ENCODE measurements at places on chromosomes 5 and 9. TPM values are rescaled to one million over a fixed set of nuclear protein-coding genes. Genes with fewer than 3 reads are reported as not detected.

Gene ADRB2
- total RNA-seq: 0.36 TPM

GRCh38 chr5:561408-561807 is 37.2 kb upstream of the SLC9A3 start:
- H3K36me3 ChIP-seq: no peaks in the 10 kb centered on the region
- no peak overlapping the region for H3K4me3 ChIP-seq
- peaks cover 16% of the 10 kb centered on the region for H3K27me3 ChIP-seq
- H3K4me1 ChIP-seq: no peaks in the 10 kb centered on the region

DNA sequence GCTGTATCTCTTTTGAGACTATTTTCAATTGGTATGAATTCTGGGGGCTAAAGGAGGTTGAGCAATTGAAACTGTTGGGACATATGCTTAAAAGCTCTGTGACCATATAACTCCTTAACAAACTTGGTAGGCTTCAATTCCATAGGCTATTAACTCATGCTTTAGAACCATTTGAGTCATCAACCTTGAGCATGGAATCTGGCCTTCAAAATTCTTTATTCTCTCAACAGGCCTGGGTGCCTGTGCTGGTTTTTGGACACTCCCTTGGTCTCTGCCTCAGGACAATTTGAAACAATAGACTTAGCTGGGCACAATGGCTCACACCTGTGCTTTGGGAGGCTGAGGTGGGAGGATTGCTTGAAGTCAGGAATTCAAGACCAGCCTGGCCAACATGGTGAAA is 61.4 kb upstream of the EPB41L4A start:
- H3K27me3 ChIP-seq: peaks cover 1% of the 10 kb centered on the region
- no peak for DNase-seq
- H3K36me3 ChIP-seq: no peaks in the 10 kb centered on the region

DNA sequence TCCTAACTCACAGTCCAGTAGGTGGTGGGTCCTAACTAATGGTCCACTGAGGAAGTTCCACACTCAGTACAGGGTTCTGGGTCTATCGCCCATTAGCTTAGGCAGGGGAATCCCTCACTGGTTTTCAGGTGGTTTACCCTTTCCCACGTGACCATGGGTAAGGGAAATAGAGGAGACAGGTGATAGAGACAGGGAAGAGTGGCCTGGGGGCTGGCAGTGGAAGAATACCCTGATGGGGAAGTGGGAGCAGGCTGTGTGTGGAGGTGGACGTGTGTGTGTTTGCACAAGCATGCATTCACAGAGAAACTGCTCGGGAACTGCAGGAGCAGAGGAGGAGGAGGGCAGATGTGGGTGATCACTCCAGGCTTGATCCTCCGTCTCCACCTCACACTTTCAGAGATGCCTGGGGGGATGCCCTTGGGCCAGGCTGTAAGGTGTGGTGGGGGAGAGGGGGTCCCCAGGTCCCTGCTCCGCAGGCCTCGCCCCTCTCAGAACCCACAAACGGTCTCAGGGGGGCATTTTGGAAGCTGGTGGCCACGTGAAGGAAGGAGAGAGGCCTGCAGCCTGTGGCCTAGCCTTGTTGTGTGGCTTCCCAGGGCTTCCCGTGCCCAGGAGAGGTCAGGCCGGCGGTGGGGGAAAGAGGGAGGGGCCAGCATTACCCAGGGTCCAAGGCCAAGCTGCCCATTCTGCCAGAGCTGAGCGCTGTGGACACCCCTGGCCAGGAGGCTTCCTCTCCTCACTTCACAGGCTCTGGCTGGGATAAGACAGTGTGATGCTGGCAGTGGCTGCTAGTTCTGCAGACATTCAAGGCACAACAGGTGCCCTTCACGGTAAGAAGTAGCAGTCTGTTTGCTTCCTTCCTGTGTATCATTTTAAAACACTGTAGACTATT is 80.0 kb downstream of the OTULIN start:
- DNase-seq: no peak
- peaks cover 40% of the 10 kb centered on the region for H3K36me3 ChIP-seq
- no peaks in the 10 kb centered on the region for H3K27me3 ChIP-seq
- H3K4me1 ChIP-seq: no peaks in the 10 kb centered on the region
- no peak overlapping the region for H3K27ac ChIP-seq

DNA sequence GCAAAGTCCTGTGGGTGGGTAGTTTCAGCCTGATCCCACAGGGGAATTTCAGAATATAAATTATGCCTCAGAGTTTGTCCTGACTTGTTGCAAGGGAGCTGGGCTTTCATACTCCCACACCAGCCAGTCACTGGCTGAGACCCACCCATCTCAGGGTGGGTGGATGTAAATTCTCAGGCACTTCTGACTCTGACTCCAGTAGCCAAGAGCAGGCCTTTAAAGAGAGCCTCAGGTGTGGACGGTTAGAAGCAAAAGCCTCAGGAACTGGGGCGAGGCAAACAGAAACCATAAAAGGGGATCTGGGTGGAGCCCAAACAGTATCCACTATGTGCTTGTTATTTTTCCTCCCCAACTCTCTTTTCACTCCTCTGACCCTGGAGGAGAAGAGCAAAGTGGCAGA is 28.6 kb upstream of the FBXW11 start:
- H3K36me3 ChIP-seq: peaks cover 10% of the 10 kb centered on the region
- peak; percentile 27 for DNase-seq
- no peaks in the 10 kb centered on the region for H3K27me3 ChIP-seq
- H3K27ac ChIP-seq: no peak overlapping the region

Gene C9orf153
- total RNA-seq: 0.39 TPM

Gene UBAP1
- 30.5 TPM for total RNA-seq

Gene GAS1
- total RNA-seq: 0.31 TPM

Gene PCA3
- total RNA-seq: not detected

DNA sequence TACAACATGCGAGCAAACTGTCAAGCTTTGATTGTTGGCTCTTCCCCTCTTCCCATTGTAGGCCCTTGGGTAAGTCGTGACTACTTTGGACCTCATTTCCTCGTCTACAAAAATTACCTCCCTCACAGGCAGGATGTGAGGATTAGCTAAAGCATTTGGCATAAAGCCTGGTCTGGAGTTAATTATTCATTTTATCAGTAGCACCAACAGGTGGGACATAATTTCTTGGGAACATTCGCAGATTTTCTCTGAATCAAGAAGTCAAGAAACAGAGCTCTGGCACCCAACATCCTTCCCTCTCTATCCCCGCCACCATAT is 39.9 kb upstream of the SEMA6A start:
- H3K36me3 ChIP-seq: no peaks in the 10 kb centered on the region
- H3K4me1 ChIP-seq: no peaks in the 10 kb centered on the region
- no peak for DNase-seq
- H3K27me3 ChIP-seq: no peaks in the 10 kb centered on the region

Gene TAS2R1
- total RNA-seq: not detected

DNA sequence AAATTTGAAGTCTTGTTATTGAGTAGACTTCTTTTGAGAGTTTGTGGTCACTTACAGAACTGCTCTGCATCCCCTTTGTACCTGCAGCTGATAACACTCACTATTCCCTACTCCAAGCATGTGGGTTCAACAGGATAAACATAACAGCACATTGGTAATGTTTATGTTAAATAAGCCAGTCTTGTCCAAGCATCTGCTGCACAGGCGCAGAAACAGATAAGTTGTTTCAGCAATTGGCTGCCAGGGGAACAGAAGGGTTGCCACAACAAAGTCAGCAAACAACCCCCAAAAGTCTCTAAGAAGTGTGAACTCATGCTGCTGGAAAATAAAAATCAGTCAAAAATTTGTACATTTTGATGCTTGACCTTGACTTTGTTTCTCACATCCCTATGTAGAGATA is 174.6 kb downstream of the GDNF start:
- peaks cover 5% of the 10 kb centered on the region for H3K36me3 ChIP-seq
- no peaks in the 10 kb centered on the region for H3K27me3 ChIP-seq

- no peak overlapping the region for H3K4me3 ChIP-seq
- no peaks in the 10 kb centered on the region for H3K4me1 ChIP-seq
- DNase-seq: no peak
- peaks cover 25% of the 10 kb centered on the region for H3K27me3 ChIP-seq
- no peaks in the 10 kb centered on the region for H3K36me3 ChIP-seq
- H3K27ac ChIP-seq: no peak overlapping the region
Measured at GRCh38 chr9:130482463-130482862, 37.7 kb downstream of the ASS1 start.

Gene FAXDC2
- not detected for total RNA-seq

DNA sequence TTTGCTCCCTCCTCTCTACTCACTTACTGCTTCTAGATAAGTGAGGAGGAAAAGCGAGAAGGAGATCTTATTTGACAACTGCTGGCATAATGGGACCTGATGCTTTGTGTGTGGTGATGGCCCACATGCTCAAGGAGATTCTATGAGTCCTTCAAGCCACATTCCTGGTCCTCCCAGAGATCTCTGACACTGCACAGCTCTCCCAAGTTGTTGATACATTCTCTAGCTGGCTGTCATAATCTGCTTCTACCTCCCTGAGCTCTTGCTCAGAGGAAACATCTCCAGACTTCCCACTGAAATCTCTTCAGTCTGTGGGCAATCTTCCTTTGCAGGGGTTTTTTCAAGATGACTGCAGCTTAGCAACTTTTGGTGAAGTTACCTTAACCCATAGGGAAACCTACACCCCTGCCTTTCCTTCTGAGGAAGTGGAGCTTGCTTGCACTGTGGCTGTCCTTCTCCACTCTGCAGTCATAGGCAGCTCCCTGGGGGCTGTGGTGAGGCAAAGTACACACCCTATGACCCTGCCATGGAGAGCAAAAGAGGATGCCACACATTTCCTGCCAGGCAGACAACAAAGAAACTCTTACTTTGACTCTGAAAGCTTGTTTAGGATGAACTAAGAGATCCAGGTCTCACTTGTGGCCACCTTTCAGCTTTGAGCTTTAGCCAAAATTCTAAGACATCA is 163.8 kb downstream of the TMEM38B start:
- H3K36me3 ChIP-seq: peaks cover 1% of the 10 kb centered on the region
- no peak overlapping the region for H3K4me3 ChIP-seq
- H3K27ac ChIP-seq: peak overlapping the region; percentile 42
- H3K4me1 ChIP-seq: peaks cover 20% of the 10 kb centered on the region
- DNase-seq: peak; percentile 15
- no peaks in the 10 kb centered on the region for H3K27me3 ChIP-seq

DNA sequence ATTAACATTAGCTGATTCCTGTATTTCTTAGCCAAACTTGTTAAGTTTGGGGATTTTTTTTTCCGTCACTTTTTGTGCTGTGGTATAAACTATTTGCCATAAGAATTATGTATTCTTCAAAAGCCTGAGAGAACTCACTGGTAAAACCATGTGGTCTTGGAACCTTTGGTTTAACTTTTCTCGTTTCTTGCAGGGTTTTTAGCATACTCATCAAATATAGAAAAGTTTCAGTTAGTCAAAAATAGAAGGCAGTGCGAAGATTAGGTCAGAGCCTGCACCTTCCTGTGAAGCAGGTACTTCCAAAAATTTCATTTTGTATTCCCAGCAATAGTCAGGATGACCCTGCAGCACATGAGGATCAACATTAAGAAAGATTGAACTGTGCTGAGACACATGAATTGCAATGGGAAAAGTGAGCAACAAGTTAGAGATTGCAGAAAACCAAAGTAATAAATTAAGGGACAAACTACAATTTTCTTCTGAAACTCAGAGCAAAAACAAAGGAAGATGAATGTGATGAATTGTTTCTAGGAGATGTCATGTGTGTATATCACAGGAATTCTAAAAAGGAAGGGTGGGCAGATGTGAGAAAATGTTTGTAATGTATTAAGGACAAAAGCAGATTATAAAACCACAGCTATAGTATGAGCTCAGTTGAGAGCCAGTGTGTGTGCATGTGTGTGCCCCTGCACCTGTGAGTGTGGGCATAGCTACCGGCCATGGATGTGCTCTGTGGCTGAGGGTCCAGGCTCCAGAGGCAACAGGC is 102.2 kb downstream of the ANGPTL2 start:
- no peak for DNase-seq
- H3K4me1 ChIP-seq: no peaks in the 10 kb centered on the region
- H3K36me3 ChIP-seq: no peaks in the 10 kb centered on the region
- H3K27me3 ChIP-seq: peaks cover 1% of the 10 kb centered on the region

GRCh38 chr9:97954550-97954989 is 16.6 kb upstream of the HEMGN start:
- peaks cover 2% of the 10 kb centered on the region for H3K36me3 ChIP-seq
- DNase-seq: peak; percentile 66
- peaks cover 4% of the 10 kb centered on the region for H3K4me1 ChIP-seq
- H3K27ac ChIP-seq: no peak overlapping the region
- no peak overlapping the region for H3K4me3 ChIP-seq
- H3K27me3 ChIP-seq: no peaks in the 10 kb centered on the region

Gene LIFR
- 0.05 TPM for total RNA-seq

- no peak overlapping the region for H3K27ac ChIP-seq
- peaks cover 13% of the 10 kb centered on the region for H3K4me1 ChIP-seq
- H3K27me3 ChIP-seq: peaks cover 6% of the 10 kb centered on the region
- no peak overlapping the region for H3K4me3 ChIP-seq
- no peak for DNase-seq
Measured at GRCh38 chr9:105062222-105062855, 134.4 kb upstream of the ABCA1 start.

GRCh38 chr5:2960294-2960693 is 208.8 kb upstream of the IRX2 start:
- no peaks in the 10 kb centered on the region for H3K27me3 ChIP-seq
- no peaks in the 10 kb centered on the region for H3K36me3 ChIP-seq

DNA sequence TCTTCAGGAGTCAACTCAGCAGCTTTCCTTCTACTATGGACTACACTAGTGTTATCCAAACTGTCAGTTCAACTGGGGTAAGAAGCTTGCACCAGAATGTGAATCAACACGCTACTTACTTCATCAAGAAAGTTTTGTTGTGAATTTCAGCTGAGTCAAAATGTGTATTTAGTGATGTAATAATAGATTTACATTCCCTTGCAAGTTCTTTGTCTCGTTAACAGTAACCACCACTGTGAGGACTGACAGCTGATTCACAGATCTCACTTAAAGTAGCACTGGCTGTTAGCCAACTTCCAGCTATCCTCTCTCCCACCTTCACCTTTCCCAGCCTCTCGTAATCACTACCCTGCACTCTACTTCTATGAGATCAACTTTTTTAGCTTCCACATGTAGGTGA is 445.3 kb downstream of the NTRK2 start:
- no peak for DNase-seq
- H3K27ac ChIP-seq: no peak overlapping the region
- H3K4me1 ChIP-seq: no peaks in the 10 kb centered on the region
- no peak overlapping the region for H3K4me3 ChIP-seq
- H3K36me3 ChIP-seq: no peaks in the 10 kb centered on the region

- DNase-seq: peak; percentile 77
- H3K36me3 ChIP-seq: no peaks in the 10 kb centered on the region
- H3K4me1 ChIP-seq: peaks cover 71% of the 10 kb centered on the region
- peaks cover 2% of the 10 kb centered on the region for H3K27me3 ChIP-seq
- no peak overlapping the region for H3K4me3 ChIP-seq
Measured at GRCh38 chr9:124210697-124211096, 47.1 kb upstream of the NEK6 start.

DNA sequence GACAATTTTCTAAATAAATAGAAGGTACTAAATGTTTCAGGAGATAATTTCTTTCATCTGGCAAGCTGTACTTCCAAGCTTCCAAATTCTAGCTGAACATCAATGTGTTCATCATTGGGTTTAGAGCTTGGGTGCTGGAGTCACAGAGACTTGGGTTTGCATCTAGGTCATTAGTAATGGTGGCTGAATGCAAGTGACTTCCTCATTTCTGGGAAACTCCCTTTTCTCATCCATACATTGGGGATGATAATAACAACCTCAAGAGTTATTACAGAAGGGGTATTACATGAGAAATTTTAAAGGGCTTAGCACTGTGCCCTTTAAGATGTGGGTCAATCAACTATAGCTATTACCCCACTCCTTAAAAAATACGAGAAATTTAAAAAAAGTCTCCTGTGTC is 41.1 kb upstream of the KLF4 start:
- H3K4me1 ChIP-seq: no peaks in the 10 kb centered on the region
- no peak for DNase-seq
- no peaks in the 10 kb centered on the region for H3K27me3 ChIP-seq

Gene LCP2
- 212 TPM for total RNA-seq

- no peaks in the 10 kb centered on the region for H3K4me1 ChIP-seq
- no peak overlapping the region for H3K4me3 ChIP-seq
- no peak for DNase-seq
- H3K27me3 ChIP-seq: no peaks in the 10 kb centered on the region
Measured at GRCh38 chr5:16774806-16775205, 158.0 kb upstream of the RETREG1 start.

All from activated CD4-positive, alpha-beta memory T cell treated with anti-CD3 and anti-CD28 coated beads for 36 hours (primary cell).